Fibroblast of skin of abdomen (primary cell): ENCODE measurements at places on chromosomes 11 and 22.

DNA sequence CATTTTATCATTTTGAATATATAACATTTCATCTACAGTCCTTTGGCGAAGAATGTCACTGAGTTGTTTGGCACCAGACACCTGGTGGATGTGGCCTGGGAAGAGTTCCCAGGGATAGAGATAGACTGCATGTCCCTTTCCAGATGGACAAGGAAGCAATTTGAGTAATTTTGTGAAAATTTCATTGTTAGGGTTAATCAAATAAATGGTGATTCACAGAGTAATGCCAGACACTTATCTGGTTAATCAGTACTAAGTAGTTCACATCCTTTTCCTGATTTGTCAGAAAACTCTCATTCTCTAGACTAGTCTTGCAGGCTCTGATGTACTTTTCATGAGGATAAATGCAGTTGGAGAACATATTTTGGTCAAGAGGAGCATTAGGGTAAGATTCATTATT lies 41.6 kb downstream of the NAALAD2 start:
- no peak for DNase-seq

DNA sequence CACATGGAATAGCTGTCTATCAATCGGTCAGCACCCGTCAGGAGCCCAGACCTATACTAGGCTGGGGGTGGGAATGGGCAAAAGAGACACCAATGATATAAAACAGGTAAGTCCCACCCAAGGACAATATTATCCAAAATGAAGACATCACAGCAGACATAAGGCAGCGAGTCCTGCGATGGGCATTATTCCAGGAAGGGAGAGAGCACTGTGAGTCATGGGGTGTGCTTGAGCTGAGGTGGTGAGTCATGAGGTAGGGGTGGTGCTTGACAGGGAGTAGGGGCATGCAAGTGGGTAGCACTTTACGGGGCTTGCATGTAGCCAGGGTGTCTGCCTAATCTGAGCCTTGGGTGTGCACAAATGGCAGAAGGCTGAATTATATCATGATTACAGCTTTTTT lies 605.0 kb upstream of the CADM1 start:
- DNase-seq: peak; percentile 66

GRCh38 chr11:73173755-73174494 lies 31.8 kb upstream of the FCHSD2 start:
- DNase-seq: no peak

- no peak for DNase-seq
These were observed 3.8 kb upstream of the MPPED1 start for GRCh38 chr22:43408009-43408408.

GRCh38 chr11:5564259-5565019 lies 16.1 kb upstream of the OR52H1 start:
- peak; percentile 15 for DNase-seq

- no peak for DNase-seq
These were observed 122.2 kb downstream of the DDX10 start for GRCh38 chr11:108787105-108787504.

DNA sequence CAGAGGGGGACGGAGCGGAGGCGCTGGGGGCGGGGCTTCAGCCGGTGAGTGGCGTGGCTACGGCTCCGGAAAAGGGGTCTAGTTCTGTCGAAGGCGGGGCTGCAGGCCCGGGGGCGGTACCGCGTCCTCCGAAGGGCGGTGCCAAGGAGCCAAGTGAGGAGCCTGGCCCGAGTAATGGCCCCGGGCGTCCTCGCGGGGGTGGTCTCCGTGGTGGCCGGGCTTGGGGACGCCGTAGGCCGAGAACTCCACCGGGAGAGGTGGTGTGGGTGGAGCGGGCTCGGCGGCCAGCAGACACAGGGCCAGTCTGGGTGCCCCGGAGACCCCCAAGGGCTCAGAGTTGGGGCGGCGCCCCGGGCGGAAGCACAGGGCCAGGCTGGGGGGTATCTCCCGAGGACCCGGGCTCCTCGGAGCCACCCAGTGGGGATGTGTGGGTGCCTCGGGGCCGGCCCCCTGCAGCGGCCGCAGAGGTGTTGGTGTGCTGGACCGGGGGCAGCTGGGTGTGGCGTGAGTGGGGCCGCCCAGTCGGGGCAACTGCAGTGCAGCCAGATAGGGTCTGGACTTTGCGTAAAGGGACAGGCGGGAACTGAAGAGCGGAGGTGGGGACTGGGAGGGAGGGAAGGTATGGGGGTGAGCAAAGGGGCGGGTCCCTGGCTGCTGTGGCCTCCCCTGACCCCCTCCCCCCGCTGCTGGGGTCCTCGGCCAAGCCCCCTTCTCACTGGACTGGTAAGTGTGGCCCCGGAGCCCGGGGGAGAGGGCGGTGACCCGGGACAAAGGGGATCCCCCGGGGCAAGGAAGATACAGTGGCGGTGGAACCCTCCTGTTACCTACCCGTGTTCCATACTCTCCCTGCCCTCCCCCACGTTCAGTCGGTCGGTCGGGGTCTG lies 838 bp downstream of the FKBP2 start:
- no peak for DNase-seq

- DNase-seq: peak; percentile 33
These were observed 55.9 kb downstream of the KCNC1 start for GRCh38 chr11:17790453-17790852.

GRCh38 chr11:57499983-57500461 lies 15.5 kb downstream of the SLC43A1 start:
- DNase-seq: no peak

DNA sequence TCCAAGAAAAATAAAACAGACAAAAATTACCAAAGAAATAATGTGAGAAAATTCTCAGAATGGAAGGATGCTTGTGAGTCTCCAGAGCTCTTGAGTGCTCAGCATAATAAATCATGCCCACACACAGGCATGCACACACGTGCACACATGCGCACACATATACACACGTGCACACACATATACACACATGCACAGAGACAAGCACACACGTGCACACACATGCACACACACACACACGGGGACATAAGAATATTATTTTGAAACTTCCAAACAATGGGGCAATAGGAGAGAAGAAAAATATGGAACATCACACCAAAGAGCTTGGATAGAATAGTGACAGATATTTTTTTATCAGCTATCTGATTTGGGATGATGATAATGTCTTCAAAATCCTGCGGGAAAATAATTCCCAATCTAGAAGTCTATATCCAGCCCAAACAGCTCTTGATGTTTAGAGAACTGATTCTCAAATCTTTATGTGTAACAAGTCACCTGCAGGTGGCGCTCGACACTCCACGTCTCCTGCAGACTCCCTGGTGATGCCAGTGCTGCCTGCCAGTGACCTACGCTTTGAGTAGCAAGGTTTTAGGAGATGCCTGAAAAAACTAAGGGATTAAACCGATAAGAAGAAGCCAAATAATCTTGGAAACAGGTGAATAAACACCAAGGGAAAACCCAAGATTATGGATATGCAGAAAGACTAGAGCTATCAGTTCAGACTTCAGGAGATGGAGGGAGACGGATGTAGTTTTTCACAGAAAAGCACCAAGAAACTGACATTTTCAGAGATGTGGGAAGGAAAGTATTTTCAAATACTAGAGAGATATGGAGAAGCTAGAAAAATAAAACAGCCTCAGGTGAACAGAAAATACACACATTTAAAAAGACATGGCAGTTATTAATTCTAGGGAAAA lies 743.6 kb downstream of the ETS1 start:
- peak; percentile 67 for DNase-seq

DNA sequence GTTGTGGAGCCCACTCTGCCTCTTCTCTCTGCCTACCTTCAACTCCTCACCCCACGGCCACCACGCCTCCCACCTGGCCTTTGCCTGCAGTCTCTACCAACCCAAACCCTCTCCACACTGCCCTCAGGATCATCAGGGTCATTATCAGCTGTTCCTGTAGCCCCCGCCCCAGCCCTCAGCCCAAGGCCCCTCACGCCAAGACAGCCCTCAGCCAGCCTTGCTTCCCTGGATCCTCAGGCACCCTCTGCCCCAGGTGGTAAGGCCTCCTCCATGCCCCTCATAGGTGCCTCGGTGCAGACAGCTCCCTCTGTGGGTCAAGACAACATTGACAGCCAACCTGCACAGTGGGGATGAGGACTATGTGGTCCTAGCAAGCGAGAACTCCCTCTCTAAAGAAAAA lies 1.7 kb downstream of the SBF1 start:
- no peak for DNase-seq

- DNase-seq: no peak
These were observed 77.8 kb downstream of the CASP12 start for GRCh38 chr11:104820431-104820830.

- DNase-seq: no peak
These were observed 13.2 kb downstream of the THY1 start for GRCh38 chr11:119409731-119410130.

GRCh38 chr11:75326439-75326810 lies 25.0 kb downstream of the ARRB1 start:
- no peak for DNase-seq

DNA sequence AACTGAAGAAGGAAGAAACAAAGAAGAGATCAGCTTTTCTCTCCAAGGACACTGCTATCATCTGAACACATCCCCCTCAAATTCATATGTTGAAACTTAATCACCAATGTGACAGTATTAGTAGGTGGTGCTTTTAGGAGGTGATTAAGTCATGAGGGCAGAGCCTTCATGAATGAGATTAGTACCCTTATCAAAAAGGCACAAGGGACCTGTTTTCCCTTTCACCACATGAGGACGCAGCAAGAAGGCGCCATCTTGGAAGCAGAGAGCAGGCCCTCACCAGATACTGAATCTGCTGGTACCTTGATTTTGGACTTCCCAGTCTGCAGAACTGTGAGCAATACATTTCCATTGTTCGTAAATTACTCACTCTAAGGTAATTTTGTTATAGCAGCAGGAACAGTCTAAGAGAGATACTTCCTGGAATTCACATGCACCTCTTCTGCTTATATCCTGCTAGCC lies 20.9 kb upstream of the CREB3L1 start:
- DNase-seq: no peak
